ENCODE measurements at places on chromosomes 7 and 10. TPM values are rescaled to one million over a fixed set of nuclear protein-coding genes. Genes with fewer than 3 reads are reported as not detected.

GRCh38 chr7:67462781-67463191, 466.2 kb downstream of the TYW1 start:
- no peaks in the 10 kb centered on the region for H3K36me3 ChIP-seq
- peak; percentile 91 for DNase-seq
- no peaks in the 10 kb centered on the region for H3K27me3 ChIP-seq
- H3K4me3 ChIP-seq: no peak overlapping the region

DNA sequence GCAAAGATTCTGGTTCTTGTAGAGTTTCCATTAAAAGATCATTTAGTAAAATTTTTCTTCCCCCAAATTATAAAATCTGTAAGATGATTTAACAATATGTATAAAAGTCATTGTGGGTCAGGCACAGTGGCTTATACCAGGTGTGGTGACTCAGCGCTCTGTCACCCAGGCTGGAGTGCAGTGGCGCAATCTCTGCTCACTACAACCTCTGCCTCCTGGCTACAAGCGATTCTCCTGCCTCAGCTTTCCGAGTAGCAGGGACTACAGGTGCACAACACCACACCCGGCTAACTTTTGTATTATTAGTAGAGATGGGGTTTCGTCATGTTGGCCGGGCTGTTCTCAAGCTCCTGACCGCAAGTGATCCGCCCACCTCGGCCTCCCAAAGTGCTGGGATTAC, 68.0 kb downstream of the SEPTIN14 start:
- no peak overlapping the region for H3K27ac ChIP-seq
- H3K36me3 ChIP-seq: no peaks in the 10 kb centered on the region
- no peaks in the 10 kb centered on the region for H3K27me3 ChIP-seq
- no peak overlapping the region for H3K4me3 ChIP-seq
- H3K4me1 ChIP-seq: no peaks in the 10 kb centered on the region

- DNase-seq: peak; percentile 65
- no peak overlapping the region for H3K27ac ChIP-seq
- no peak overlapping the region for H3K4me3 ChIP-seq
- no peaks in the 10 kb centered on the region for H3K36me3 ChIP-seq
Observed at GRCh38 chr10:133214468-133215410, 15.3 kb upstream of the UTF1 start.

GRCh38 chr7:134890246-134891240, 95.8 kb upstream of the AGBL3 start:
- peaks cover 17% of the 10 kb centered on the region for H3K4me1 ChIP-seq
- no peaks in the 10 kb centered on the region for H3K36me3 ChIP-seq

DNA sequence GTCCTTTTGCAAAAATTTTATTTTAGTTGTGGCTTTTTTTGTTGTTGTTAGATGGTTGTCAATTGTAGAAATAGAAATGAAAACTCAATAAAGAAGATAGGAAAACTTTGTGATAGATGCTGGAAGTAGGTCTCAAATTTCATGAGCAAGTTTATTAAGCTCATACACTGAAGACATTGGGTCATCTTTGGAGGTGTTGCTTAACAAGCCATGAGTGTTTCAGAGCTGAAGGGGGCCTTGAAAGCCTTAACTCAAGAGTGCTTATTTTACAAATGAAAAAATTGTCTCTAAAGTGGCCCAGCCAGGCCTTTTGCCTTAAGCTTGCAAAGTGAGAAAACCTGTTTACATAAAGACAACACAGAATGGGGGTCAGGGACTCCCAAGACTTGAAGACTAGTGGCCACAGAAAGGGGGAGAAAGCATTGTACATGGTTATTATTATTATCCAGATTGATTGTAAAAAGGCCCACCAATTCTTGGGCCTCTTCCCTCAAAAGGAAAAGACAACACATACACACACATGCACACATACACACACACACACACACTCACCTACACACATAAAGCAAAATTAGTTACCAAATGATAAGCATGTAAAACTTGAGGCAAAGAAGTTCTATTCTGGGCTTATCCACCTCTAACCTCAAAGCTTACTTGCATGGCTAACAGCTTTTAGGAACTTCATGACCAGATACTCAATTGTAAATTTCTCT, 49.7 kb upstream of the GLCCI1 start:
- no peak for DNase-seq
- no peak overlapping the region for H3K27ac ChIP-seq
- H3K27me3 ChIP-seq: no peaks in the 10 kb centered on the region
- no peaks in the 10 kb centered on the region for H3K4me1 ChIP-seq
- no peak overlapping the region for H3K4me3 ChIP-seq
- H3K36me3 ChIP-seq: no peaks in the 10 kb centered on the region

- no peak overlapping the region for H3K4me3 ChIP-seq
- no peaks in the 10 kb centered on the region for H3K4me1 ChIP-seq
- no peak overlapping the region for H3K27ac ChIP-seq
Observed at GRCh38 chr7:71137479-71137878, 5.5 kb downstream of the GALNT17 start.

DNA sequence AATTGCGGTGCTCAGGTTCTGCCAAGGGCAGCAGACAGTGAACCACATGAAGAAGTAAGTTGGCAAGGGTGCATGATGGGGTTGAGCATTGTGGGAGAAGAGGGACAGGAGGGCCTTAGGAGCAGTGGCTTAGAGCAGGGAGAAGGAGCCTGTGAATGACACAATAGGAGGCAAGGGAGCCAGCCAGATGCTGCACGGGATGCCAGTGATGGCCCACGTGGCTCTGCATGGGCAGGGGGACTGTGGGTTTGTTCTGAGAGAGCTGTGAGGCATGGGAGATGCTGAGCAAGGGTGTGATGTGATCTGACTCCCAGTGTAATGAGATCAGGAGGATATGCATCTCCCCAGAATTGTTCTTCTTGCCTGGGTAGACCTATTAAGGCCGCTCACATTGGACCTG, 60.9 kb downstream of the C10orf90 start:
- no peak for DNase-seq
- H3K4me3 ChIP-seq: no peak overlapping the region
- no peaks in the 10 kb centered on the region for H3K27me3 ChIP-seq
- H3K27ac ChIP-seq: no peak overlapping the region
- H3K36me3 ChIP-seq: no peaks in the 10 kb centered on the region

DNA sequence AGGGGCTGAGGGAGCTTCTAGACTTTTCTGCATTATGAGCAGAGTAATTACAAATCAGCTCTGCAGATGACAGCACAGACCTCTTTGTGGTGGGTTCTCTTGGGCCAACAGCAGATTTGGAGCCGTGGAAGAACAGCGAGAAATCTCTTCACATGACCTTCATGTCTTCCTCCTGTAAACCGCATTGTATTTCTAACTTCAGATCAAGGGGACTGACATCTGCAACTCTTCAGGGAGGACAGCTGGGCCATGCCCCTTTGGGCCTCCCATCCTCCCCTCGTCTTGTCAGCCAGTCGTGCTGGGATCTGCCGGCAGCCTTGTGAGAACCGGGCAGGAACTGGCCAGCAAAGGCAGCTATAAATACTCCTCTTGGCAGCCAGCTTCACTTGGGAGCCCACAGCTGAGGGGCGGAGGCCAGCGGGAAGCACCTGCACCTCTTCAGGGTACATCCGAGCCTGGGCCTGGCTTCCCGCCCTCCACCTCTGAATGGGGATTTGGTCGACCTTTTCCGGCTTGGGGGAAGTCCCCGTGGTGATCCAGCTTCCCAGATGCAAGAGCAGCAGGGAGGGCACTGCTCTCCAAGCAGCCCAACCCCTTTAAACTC, 54.7 kb downstream of the STEAP1B start:
- H3K27me3 ChIP-seq: no peaks in the 10 kb centered on the region
- H3K4me1 ChIP-seq: peaks cover 10% of the 10 kb centered on the region
- H3K27ac ChIP-seq: peak overlapping the region; percentile 73
- no peak overlapping the region for H3K4me3 ChIP-seq
- DNase-seq: peak; percentile 83

DNA sequence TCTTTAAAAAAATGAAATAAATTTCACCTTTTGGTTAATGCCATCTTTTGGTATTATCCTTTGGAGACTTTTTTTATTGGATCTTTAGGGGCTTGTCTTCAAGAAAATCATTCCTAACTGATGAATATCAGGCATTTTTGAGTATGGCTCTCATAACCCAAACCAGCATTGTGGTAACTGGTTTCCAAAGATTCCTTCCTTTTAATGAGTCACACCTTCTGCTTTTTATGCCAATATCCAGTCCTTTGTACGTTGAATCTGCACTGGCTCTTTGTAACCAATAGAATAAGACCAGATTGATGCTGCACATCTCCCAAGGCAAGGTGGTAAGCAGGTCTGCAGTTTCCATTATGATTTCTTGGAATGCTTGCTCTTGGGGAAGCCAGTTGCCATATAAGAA, 89.1 kb downstream of the GPR158 start:
- no peaks in the 10 kb centered on the region for H3K4me1 ChIP-seq
- no peak overlapping the region for H3K27ac ChIP-seq
- DNase-seq: no peak

CYP2C18 gene
- total RNA-seq: 2.1 TPM

HOXA10 gene
- 0.42 TPM for total RNA-seq

THAP5 gene
- total RNA-seq: 24.3 TPM

CELF2 gene
- total RNA-seq: 89.5 TPM

ZNF107 gene
- 7.3 TPM for total RNA-seq

AKR1C8 gene
- total RNA-seq: 0.26 TPM

BEND7 gene
- total RNA-seq: 21.2 TPM

Data from left lung (tissue), 14 donors.